Stimulated activated CD8-positive, alpha-beta memory T cell treated with anti-CD3 and anti-CD28 coated beads, Interleukin-15, amount 100 ng/mL, for 24 hours (primary cell): ENCODE measurements at places on chromosomes 4 and X.

- no peak for DNase-seq
These were observed 138.4 kb downstream of the COL25A1 start for GRCh38 chr4:109164011-109164410.

DNA sequence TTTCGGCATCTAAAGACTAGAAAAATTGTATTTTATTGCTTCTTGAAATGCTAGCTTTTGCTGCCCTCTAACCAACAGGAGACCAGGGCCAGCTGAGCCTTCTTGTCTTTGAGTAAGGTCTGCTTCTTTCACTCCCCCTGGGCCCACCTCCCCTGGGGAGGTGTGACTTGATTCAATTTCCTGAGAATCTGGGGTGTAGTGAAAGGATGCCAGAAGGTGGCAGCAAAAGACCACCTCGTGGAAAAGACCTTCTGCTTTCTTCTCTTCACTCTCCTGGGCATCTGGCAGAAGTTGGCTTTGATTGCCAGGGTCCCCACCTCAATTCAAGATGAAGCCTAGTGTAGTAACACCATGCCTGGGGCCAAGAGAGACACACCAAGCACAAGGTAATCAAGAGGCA, 96.5 kb upstream of the MAOA start:
- no peak for DNase-seq

DNA sequence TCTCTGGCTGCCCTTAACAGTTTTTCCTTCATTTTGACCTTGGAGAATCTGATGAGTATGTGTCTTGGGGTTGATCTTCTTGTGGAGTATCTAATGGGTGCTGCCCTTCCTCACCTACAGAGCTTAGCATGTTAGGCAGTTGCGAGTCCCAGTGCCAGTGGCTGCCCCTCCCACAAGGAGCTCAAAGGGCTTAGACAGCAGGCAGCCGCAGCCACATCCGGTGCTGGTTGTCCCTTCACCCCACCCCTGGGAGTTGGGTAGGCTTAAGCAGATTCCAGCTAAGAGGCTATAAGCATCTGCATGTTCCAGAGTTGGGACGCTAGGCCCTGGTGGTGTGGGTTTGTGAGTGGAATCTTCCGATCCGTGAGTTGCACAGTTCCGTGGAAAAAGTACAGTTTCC, 322.1 kb upstream of the ARX start:
- DNase-seq = no peak

GRCh38 chrX:145002771-145003170, 244.5 kb upstream of the SPANXN1 start:
- DNase-seq = no peak

DNA sequence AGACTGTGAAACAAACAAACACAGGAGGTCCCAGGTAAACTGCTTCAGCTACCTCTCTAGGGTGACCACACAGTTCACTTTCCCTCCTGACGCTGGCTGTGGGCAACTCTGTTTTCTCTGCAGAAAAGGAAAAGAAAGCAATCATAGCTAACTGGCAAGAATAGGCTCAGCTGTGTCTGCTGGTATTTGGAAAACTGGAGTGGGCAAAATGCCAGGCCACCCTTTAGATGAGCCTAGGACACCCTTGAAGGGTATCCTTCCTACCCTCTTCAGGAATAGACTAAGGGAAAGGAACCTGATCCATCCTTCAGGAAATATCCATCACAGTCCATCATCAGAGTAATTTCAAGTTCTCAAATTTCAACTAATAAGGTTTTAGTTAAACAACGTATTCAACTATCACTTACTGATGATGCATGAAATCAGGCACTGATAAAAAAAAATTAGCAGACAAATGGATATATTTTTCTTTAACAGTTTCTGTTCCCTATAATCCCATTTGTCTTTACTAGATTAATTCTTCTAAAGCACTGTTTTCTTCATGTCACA, 60.9 kb downstream of the CAMK2D start:
- no peak for DNase-seq

DNA sequence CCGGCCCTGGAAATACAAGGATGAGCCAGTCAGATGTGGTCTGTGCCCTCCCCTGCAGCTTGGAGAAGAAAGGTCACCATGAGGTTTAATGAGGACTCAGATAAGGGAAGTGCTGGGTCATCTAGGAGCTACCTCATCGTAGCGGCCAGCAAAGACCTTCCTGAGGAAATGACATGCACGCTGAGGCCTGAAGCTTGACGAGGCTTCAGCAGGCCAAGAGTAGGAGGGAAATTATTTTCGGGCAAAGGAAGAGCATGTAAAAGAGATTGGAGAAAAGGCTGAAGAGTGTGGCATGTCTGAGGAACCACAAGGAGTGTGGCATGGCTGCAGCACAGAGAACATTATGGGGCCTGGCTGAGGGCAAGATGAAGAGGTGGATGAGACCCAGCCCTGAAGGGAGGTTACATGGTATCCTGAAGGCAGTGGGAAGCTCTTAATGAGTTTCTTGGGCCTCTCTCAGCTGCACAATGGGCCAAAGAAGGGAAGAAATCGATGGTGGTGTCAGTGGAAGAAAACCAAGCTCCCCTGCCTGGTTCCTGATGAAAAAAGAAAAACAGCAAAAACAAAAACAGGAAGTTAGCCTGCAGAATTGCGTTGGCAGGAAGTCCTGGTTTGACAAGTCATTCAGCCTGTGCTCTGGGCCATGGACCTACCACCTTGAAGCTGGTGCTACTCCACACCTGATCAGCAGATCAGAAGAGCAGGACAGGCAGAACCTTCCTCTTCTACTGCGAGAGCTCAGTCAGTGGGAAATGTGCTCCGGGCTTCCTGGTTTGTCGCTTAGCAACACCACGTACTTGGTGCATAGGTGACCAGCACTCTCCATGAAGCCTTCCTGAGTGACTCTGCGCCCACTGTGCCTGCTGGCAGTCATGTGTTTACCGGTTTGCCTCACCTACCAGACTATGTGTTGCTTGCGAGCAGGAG, 134.5 kb upstream of the KLF3 start:
- no peak for DNase-seq

DNA sequence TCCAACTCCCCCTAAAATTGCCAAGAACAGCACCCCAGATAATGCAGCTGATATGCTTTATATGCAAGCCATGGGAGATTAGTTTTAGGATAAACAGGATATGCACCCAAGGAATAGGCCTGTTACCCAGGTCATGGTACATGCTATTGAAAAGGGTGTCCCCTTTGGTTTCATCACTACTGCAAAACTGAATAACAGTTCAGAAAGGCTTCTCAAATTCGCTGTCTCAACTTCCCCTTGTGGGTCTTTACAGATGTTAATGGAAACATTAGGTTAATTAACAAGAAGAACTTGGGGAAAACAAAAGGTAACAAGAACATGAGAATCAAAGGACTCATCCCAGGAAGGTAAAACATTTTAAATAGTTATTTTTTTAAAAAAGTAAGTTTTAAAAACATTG, 318.7 kb downstream of the PRR32 start:
- no peak for DNase-seq

DNA sequence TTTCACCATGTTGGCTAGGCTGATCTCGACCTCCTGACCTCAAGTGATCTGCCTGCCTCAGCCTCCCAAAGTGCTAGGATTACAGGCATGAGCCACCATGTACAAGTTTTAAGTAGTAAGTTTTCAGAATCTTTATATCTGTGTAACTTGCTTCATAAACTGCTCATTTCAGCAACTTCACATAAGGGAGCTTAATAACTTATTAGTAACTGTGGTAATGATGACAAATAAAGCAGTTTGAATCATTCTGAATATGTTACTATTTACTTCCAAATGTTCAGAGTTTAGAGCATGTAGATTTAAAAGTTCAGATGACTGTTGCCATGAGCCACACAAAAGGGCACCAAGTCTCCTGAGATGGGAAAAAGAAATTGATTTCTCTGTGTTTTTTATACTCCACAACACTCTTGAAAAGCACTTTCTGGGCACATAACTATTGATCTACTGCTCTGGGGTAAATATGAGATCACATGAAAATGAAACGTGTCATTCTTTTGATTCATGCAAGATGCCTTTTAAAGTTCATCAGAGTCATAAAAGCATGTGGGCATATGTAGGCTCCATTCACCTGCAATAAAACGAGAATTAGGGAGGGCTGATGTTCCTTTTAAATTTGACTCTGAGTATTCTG, 14.1 kb upstream of the CA5B start:
- no peak for DNase-seq

- no peak for DNase-seq
These were observed 18.8 kb downstream of the ATP1B4 start for GRCh38 chrX:120380699-120381098.

DNA sequence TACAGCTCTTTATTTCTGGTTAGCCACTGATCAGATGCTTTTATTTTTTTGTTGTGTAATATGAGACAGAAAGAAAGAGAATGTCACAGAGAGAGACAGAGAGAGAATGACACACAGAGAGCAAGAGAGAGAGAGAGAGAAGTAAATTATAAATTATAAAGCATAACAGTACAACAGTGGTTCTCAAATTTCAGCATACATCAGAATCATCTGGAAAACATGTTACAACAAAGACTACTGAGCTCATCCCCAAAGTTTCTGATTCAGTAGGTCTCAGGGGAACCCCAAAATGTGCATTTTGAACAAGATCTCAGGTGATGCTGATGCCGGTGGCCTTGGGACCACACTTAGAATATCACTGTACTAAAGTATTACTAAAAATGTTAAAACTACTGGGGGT, 245.8 kb upstream of the DIAPH2 start:
- no peak for DNase-seq

- no peak for DNase-seq
These were observed 368.1 kb downstream of the UNC5C start for GRCh38 chr4:95180531-95181242.

- DNase-seq = no peak
These were observed 1.8 kb upstream of the KDM6A start for GRCh38 chrX:44871114-44871645.

DNA sequence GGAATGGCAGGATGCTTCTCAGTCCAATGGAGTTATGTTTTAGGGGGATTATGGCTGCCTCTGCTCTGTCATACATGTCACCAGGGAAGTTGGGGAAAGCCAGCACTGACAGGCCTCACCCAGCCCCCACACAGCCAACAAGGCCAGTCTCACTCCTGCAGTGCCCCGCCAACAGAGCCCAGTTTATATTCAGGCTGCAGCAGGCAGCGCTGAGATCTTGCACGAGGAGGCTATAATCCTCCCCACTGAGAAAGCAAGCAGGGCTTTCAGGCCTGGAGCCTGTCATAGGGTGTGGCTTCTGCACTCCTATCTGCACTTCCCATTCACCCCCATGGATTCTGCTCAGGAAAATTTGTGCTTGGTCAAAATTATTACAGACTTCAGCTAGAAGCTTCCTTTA, 25.1 kb downstream of the ADAD1 start:
- DNase-seq = no peak

GRCh38 chrX:10485326-10485725, 135.1 kb downstream of the MID1 start:
- no peak for DNase-seq

GRCh38 chrX:107700317-107700774, 72.0 kb downstream of the PRPS1 start:
- DNase-seq = no peak

- no peak for DNase-seq
These were observed 168.7 kb downstream of the DLG3 start for GRCh38 chrX:70613295-70613694.

DNA sequence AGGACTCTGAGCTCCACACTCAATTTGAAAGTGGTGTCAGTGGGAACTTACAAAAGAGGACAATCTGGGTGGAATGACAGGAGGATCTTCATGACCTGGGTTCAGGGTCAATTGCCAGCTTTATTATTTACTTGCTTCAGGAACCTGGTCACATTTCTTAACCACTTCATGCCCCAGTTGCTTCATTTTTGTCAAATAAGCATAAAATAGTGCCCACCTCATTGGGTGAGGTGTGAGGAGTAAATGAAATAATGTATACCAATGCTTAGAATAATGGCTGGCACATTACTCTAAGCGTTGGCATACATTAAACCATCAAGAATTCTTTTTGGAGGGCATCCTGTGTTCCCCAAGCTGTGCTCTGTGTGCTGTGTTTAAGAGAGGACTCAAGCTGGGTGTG, 19.4 kb downstream of the VGLL1 start:
- no peak for DNase-seq

DNA sequence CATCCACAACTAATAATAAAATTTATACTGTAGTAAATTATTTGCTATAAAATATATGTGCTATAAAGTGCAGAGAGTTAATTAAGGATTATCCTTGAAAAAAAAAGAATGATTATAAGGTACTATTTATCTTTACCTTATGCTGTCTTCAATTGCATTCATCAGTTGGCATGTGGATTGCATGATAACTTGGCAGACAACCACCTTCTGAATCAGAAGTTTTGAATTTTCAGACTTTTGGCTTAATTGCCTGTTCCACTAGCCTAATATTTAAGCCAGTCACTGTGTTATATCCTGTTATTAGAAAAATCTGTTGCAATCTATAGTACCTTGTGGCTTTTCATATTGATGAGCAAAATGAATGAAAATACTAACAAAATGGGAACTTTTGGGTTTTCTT, 1040.3 kb upstream of the PCDH10 start:
- no peak for DNase-seq

DNA sequence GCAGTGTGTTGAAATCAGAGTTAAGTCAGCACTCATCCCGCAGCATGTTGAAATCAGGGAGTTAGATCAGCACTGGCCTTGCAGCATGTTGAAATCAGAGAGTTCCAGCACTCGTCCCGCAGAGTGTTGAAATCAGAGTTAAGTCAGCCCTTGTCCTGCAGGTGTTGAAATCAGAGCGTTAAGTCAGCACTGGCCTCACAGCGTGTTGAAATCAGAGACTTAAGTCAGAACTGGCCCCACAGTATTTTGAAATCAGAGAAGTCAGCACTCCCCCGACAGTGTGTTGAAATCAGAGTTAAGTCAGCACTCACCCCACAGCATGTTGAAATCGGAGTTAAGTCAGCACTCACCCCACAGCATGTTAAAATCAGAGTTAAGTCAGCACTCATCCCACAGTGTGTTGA, 10.9 kb upstream of the UVSSA start:
- DNase-seq = no peak

DNA sequence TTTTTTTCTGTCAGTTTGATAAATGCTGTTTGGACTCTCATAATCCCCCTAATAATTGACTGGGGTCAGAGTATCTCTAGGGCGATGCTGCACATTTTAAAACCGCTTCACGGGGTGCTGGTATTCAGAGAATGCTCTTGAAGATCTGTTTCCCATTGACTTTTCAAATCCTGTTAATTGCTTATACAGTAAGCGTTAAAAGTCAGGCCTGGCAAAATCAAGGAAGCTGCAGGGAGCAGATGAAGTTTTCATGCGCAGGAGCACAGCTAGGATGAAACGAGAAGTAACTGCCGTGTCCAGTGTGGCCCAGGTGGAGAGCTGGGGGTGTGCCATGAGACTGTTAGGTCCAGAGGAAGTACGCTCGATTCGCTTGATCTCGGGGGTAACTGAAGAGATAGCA, 312.9 kb downstream of the TRIML1 start:
- no peak for DNase-seq

GRCh38 chrX:16451334-16451733, 198.6 kb upstream of the S100G start:
- no peak for DNase-seq

GRCh38 chr4:122992057-122992456, 69.7 kb upstream of the NUDT6 start:
- no peak for DNase-seq

GRCh38 chr4:181939199-181939945, 303.8 kb upstream of the TENM3 start:
- no peak for DNase-seq
